ENCODE measurements at places on chromosomes 11 and 22. TPM values are rescaled to one million over a fixed set of nuclear protein-coding genes. Genes with fewer than 3 reads are reported as not detected.

The POTEH gene
- total RNA-seq, result not detected

The CARD10 gene
- total RNA-seq, result 0.61 TPM

The OR2AG2 gene
- not detected for total RNA-seq

DNA sequence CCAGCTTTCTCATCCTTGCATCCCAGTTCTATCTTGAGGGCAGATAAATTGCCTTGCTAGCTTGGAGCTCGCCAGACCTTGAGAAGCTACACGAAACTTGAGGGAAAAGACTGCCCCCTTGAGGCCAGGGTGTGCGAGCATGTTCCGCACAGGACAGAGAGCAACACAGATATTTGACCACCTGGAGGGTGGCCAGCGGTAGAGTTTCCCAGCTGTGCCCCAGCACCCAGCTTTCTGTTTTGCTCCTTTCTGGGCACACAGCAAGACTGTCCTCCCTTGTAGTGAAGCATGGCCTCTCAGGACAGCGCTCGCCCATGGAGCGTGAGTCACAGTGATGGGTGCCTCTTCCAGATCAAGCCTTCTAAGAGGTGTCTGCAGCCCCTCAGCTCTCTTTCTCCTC, 23.5 kb downstream of the SPATA19 start:
- no peaks in the 10 kb centered on the region for H3K36me3 ChIP-seq
- no peaks in the 10 kb centered on the region for H3K27me3 ChIP-seq
- H3K4me3 ChIP-seq, result no peak overlapping the region
- DNase-seq, result no peak
- H3K27ac ChIP-seq, result no peak overlapping the region

The RFPL1 gene
- not detected for total RNA-seq

DNA sequence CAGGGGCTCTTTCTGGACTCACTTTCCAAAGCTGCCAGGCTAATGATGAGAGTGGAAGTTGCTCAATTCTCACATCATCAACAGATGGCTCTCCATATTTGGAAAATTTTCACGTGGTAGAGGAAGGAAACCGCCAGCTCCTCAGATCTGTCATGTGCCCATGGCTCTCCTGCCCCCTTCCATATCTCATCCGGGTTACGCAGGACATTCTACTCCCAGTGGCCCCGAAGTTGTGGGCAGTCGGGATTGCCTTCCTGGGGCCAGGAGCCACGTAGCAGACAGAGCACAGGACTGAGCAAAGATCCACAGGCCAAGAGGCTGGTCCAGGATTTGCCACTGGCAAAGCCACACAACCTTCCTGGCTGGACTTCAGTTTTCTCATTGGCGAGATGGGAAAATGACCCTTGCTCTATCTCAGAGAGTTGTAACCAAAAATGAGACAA, 38.8 kb downstream of the RPUSD4 start:
- no peaks in the 10 kb centered on the region for H3K27me3 ChIP-seq
- H3K4me3 ChIP-seq, result no peak overlapping the region
- no peaks in the 10 kb centered on the region for H3K36me3 ChIP-seq
- no peaks in the 10 kb centered on the region for H3K4me1 ChIP-seq
- no peak overlapping the region for H3K27ac ChIP-seq

- peaks cover 30% of the 10 kb centered on the region for H3K36me3 ChIP-seq
- H3K4me1 ChIP-seq, result peaks cover 21% of the 10 kb centered on the region
- H3K27ac ChIP-seq, result peak overlapping the region; percentile 77
- no peaks in the 10 kb centered on the region for H3K27me3 ChIP-seq
- no peak for DNase-seq
- H3K4me3 ChIP-seq, result no peak overlapping the region
Measured at GRCh38 chr22:23715806-23716375, 25.1 kb downstream of the RGL4 start.

The TANGO2 gene
- total RNA-seq, result 51.5 TPM

DNA sequence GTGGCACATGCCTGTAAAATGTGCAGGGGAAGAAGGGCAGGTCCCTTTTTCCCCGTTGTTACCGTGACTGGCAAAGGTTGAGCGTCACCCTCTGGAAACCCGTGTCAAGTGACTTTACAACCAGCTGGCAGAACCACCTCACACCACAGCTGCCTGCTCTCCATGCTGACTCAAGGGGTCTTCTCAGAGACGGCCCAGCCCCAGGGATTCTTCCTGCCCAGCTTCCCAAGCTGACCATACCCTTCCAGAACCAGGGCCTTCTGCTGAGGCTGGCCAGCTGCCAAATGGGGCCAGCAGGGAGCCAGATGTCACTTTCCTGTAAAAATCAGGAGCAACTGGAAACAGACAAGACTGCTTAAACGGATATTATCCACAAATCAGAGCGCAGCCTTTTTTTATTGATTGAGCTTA, 6.3 kb downstream of the PC start:
- DNase-seq, result no peak
- peaks cover 5% of the 10 kb centered on the region for H3K4me1 ChIP-seq
- no peaks in the 10 kb centered on the region for H3K27me3 ChIP-seq
- no peak overlapping the region for H3K27ac ChIP-seq
- H3K4me3 ChIP-seq, result no peak overlapping the region
- H3K36me3 ChIP-seq, result no peaks in the 10 kb centered on the region
